ENCODE measurements at places on chromosomes 3 and 15.

DNA sequence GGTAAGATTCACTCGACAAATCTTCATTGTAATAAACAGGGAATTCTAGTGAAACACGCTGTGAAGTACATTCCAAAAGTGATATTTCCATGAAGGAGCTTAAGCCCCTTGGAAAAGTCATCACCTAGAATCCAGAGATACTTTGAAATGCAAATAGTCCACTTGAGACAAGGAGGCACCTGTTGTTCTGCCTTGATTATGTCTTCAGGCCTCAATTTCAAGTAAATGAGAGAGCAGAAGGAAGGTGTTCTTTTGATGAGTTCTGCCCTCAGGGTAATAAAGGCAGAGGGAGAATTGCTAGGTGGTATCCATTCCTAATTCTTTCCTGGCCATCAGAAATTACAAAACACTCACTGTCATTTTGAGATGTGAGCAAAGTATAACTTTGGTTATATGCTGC lies 162.1 kb downstream of the CADM2 start:
- DNase-seq: no peak

DNA sequence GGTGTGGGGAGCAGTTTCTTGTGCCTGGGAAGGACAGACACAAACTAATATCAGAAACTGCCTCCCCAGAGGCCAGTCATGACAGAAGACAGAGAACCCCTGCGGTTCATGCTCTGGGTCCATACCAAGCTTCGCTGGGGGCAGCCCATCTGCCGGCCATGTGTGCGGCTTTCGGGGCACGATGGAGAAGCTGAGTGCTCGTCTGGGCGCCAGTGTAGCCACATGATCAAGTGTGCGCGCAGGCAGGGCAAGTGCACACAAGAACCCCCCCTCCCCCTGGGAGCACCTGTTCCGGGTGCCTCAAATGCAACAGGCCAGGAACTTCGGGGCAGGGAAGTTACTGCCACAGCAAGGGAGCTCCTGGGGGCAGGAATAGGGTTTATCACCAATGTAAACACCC lies 1.8 kb downstream of the ADAMTS17 start:
- DNase-seq: no peak

DNA sequence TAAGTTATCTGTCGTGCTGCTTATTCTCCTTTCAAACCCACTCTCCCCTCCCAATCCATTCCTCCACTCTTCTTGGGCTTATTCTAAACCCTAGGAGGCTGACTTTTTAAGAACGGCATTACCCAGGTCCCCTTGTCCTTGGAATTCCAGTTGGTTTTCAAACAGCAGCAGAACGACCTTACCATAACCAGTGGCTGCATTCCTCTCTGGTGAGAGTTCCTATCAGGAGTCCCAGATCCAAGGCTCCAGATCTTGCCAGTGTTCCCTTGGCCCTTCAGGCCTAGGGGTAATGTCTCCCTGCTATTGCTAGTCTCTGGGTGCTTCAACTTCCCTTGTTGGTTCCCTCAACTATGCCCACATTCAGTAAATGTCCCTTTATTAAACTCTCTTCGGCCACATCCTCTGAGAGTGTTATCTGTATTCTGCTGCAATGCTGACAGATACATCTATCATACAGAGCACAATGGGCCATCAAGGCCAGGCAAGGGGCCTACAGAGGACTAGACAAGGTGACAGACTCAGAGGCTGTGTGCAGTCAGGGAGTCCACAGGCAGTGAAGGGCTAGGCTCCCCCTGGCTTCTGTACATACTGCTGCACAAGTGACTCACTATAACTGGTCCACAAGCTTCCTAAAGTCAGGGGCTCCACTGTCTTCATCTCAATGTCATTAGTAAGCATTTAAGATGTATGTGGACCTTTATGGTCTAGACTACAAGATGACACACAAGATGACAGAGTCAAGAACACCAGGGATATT lies 10.1 kb downstream of the LYSMD2 start:
- DNase-seq: no peak

DNA sequence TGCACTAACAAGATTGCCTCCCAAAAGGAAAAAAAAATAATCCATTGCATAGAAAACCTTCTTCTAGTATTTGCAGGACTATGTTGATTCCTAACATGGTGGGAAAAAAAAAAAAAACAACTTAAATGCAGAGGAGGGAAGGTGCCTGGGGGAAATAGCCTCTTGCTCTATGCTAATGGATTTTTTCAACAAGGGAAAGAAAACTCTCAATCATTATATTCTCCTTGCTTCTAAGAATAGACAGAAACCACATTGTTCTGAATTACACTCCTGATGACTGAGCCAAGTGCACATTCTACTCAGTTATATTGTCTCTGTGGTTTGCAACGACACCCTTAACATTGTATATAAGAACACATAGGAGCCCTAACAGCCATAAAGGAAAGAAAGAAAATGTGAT lies 760.2 kb downstream of the NAALADL2 start:
- DNase-seq: no peak

- no peak for DNase-seq
These were observed 27.5 kb downstream of the PCCB start for GRCh38 chr3:136277634-136278033.

DNA sequence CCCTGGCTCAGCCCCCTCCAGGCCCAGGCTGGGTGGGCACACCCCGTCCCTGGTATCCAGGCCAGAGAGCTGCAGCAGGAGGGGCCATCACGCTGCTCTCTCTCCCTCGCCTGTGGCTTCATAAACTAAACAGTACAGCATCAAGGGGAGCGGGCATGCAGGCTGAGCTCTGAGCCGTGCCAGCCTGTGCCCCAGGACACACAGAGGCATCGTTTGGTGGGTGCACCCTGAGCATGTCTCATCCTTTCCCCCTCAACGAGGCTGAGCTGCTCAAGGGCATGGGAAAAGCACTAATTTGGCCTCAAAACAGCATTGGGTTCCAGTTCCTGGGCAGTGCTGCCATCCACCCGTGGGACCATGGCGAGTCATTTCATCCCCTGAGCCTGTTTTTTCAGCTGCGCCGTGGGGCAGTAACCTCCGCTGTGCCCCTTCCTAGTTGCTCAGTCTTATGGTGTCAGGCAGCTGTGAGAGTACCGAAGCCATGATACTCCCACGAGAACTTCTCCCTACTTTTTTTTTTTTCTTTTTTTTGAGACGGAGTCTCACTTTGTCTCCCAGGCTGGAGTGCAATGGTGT lies 79.6 kb downstream of the CPN2 start:
- DNase-seq: no peak

DNA sequence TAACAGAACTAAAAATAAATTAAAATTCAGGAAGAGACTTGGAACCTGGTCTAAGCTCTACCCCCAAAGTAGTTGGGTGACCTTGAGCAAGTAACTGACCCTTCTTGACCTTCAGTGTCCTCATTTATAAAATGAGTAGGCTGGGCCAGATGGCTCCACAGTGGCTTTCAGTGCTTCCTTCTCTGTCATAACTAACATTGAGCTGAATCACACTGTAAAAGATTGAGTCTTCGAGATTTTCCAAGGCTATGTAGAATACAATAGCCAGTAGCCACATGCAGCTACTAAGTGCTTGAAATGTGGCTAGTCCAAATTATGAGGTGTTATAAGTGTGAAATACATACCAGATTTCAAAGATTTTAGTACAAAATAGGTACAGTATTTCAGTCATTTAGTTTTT lies 313.3 kb downstream of the MECOM start:
- DNase-seq: no peak

DNA sequence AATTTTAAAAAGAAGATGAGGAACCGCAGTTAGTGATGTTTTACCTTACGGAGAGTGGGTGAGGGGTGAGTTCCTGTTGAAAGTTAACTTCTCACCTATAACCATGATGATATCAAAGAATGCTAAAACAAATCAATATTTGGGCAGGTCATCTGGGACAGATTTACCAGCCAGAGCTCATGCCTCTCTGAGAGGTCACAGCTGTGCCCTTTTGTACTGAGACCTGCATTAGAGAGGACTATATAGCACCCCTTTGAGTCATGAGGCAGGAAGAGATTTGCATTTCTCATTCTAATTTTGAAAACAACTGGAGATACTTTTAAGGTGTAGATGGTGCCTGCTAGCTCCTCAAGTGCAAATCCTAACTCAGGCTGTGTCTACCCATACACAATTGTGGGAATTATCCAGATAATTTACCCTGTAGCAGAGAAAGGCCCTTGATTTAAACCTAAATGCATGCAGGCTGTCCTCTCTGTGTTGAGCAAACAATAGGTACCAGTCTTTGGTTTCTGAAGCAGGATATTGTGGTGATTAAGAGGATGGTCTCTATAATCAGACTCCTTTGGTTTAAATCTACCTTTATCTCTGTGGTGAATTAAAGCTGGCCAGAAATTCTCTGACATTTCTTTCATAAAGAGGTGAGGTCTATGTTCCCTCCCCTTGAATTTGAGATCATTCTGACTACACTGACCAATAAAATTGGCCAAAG lies 5.8 kb upstream of the TM4SF4 start:
- no peak for DNase-seq

- no peak for DNase-seq
These were observed 194.3 kb downstream of the RORA start for GRCh38 chr15:61034678-61035291.

- no peak for DNase-seq
These were observed 66.5 kb upstream of the SNTN start for GRCh38 chr3:63585927-63586326.

DNA sequence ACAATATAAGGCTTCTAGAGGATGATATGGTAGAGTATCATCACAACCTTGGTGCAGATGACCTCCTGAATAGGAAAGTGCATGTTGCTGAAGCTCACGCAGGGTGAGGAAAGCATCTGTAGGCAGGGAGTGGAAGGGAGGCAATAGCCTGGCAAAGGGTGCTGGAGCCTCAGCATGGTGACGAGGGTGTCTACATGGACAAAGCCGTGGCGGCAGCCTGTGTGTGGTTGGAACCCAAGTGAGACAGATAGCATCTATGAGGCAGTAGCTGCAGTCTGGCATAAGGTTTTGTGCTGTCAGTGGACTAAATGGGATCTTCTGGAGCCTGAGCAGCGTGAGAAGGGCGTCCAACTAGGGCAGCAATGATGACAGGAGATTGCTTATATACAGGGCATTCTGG lies 132.5 kb downstream of the DLG1 start:
- DNase-seq: no peak

All from SHP77 treated with DMSO at 0.1 percent for 48 hours (cell line).